ENCODE measurements at places on chromosomes 7 and 10.

- ATAC-seq: no peak
Measured at GRCh38 chr7:45404622-45405021, 169.5 kb upstream of the ADCY1 start.

DNA sequence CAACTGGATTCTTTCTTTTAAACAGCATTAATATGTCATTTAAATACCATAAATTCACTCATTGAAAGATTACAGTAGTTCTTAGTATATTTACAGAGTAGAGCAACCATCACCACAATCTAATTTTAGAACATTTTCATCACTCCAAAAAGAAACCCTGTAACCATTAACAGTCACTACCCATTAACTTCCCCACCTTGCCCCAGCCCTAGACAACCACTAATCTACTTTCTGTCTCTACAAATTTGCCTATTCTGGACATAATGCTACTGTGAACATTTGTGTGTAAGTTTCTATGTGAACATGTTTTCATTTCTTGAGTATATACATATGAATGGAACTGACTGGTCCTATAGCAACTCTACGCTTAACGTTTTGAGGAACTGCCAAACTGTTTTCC lies 42.4 kb downstream of the P4HA1 start:
- ATAC-seq: no peak

GRCh38 chr10:7756360-7756992 lies 31.3 kb downstream of the KIN start:
- peak; percentile 29 for ATAC-seq

GRCh38 chr7:120070201-120070600 lies 202.8 kb upstream of the KCND2 start:
- no peak for ATAC-seq

DNA sequence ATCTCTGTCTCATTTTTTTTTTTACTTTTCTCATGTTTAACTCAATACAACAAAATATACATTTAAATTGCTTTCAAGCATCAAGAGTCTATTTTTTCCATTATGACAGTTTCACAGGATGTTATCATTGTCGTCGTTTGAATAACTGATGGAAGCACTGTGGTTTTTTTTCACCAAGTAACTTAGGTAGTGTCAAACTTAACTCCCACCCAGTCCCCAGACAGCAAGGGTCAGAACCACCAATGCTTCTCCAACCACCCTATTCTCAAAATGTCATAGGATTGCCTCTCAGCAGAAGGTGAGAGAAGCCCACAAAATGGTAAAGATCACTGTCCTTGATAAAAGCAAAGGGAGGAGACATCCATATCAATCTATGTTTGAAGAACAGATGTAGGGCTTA lies 339.4 kb downstream of the SFMBT2 start:
- no peak for ATAC-seq

- ATAC-seq: no peak
Measured at GRCh38 chr10:15433850-15434537, 62.9 kb upstream of the FAM171A1 start.

DNA sequence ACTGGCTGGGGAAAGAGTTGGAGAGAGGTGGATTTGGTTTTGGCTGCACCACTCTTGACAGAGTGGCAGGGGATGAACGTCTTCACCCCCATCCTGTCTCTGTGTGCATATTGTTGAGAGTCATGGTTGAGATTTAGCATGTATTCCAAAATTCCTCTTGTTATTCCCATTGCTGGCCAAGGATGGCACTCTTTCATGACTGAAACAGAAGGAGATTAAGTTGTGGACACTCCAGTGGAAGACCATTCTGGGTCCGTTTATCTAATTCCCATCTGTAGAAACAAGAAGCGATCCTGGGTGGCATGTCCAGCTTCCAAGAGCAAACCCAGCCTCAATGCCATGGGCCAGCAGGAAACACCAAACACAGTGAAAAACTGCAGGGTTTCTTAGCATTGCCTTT lies 469.0 kb upstream of the IGFBP3 start:
- ATAC-seq: no peak

GRCh38 chr10:30559180-30559579 lies 70.4 kb downstream of the LYZL2 start:
- ATAC-seq: no peak
